ENCODE measurements at places on chromosomes 7 and 10.

DNA sequence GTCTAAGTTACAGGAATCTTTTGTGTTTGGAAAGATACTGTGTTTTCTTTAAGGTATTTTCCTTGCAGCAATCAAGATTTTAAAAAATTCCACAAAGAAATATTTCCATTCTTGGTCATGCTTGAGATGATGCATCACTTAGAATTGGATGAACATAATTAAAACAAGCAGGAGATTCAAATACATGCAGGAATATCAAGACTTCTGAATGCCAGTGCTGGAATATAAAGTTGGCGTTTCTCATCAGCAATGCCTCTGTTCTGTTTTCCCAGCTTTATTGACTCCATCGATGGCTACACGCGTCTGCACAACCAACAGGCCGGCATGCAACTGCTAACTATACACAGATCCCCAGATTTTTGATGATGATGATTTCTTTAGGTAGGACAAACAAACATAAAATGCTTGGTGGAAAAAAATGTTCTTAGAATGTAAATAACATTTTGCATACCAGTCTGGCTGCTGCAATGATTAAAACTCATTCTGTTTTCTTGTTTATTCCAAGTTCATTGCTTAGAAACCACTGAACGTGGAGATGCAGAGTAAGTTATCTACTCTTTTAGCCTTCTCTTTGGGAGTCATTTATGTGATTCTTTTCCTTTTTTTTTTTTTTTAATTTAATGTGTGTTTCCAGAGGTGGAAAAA, 91.3 kb upstream of the FAM171A1 start:
- DNase-seq, result no peak

GRCh38 chr7:73918926-73919693, 58.2 kb downstream of the TMEM270 start:
- peak; percentile 50 for DNase-seq

DNA sequence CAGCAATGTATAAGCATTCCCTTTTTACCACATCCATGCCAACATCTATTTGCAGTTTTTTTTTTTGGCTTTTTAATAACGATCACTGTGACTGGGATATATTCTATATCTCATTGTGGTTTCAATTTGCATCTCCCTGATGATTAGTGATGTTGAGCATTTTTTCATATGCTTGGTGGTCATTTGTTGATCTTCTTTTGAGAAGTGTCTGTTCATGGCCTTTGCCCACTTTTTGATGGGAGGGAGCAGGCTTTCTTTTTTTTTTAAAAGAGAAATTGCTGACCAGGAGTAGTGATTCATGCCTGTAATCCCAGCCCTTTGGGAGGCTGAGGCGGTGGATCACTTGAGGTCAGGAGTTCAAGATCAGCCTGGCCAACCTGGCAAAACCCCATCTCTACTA, 4.0 kb downstream of the MUC17 start:
- DNase-seq, result no peak

DNA sequence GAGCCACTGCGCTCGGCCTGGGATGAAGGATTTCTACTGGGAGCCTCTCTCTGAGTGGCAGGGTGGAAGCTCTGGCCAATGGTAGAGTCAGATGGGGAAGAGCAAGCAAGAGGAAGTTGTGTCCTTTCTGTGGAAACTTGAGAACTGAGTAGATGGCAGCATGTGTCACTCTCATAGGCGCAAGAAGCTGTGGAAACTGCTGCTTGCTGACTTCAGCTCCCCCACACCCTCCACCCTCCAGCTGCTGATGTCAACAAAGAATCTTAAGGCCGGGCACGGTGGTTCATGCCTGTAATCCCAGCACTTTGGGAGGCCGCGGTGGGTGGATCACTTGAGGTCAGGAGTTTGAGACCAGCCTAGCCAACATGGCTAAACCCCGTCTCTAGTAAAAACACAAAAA, 39.8 kb upstream of the SRGN start:
- DNase-seq, result no peak

DNA sequence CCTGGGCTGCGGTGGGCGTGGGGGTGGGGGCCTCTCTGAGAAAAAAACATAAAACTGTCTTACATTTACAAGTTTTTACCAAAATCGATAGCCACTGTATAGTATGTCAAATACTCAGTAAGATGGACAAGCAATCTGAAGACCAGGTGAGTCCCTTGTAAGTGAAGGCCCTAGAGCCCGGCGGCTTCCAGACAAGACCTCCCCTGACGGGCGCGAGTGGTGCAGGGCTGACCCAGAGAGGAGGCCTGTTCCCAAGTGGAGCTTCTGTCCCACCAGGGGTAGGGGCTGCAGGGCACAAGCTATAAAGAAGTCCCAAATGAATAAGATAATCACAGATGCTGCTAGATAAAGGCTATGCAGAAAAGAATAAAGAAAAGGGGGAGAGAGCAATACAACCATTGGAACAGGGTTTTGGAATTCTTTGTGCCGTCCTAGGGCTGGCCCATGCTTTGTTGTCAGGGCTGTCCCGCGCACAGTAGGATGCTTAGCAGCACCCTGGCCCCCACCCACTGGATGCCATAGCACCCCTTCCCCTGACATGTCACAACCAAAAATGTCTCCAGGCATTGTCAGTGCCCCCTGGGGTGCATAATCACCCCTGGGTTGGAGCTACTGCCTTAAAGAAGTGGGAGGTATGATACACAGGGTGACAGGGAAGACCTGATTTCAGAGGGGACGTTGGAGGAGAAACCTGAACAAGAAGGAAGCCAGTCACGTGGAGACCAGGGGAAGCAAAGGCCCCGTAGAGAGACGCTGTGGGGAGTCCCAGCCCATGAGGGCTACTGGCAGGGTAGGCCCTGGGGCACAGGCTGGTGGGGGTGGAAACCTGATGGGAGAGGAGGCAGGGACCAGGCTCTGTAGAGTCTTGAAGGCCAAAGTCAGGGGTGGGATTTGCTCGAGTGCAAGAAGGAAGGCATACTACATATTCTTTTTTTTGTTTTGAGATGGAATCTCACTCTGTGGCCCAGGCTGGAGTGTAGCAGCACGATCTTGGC, 43.1 kb downstream of the CHST15 start:
- no peak for DNase-seq

GRCh38 chr10:131816157-131816775, 84.5 kb upstream of the PPP2R2D start:
- DNase-seq, result no peak

GRCh38 chr10:91391920-91392319, 18.2 kb upstream of the HECTD2 start:
- DNase-seq, result peak; percentile 28

- no peak for DNase-seq
Observed at GRCh38 chr7:23277359-23277989, 21.7 kb upstream of the MALSU1 start.

- no peak for DNase-seq
Observed at GRCh38 chr7:142459551-142459963, 201.7 kb upstream of the PRSS58 start.

GRCh38 chr7:135768064-135768463, 19.5 kb upstream of the FAM180A start:
- no peak for DNase-seq

- no peak for DNase-seq
Observed at GRCh38 chr10:4397337-4397736, 428.7 kb upstream of the AKR1E2 start.

GRCh38 chr10:65090991-65091390, 1569.8 kb downstream of the REEP3 start:
- DNase-seq, result no peak

DNA sequence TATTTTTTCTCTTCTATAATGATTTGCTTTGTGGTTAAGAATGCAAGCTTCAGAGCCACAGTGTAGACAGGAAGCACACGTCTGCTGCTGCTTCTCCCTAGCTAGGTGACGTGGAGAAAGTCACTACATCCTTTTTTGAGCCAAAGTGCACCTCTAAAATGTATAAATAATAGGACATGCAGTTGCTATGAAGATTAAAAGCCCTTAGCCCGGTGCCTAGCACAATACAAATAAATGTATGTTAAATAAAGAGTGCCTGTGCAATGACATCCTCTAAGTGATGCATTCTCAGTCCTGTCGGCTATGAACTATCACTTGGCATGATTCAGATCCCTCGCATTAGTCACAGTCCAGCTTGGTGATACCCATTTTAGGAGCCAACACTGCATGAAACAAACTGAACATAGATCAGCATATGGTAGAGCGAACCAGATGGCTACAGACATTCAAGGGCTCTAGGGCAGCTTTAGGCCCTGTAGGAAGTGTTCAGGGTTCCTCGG, 4.8 kb upstream of the TRDMT1 start:
- no peak for DNase-seq

GRCh38 chr7:44881610-44882009, 3.7 kb downstream of the PURB start:
- DNase-seq, result no peak

- DNase-seq, result no peak
Observed at GRCh38 chr10:15841696-15842095, 18.6 kb downstream of the MINDY3 start.

DNA sequence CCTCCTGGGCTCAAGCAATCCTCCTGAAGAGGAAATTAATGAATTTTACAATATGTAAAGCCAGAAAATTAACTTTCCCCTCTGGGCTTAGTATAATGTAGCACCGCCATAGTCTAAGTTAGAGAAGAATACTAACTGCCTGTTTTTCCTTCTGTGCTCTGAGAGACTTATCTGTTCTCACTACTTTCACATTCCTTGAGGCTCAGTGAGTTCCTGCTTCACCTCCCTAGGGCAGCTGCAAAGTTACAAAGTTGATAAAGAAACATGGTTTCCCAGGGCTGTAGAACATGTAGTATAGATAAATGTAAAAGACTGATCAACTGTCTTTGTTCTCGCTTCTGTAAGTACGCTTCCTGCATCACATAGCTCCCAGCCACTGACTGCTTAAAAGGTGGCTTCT, 16.0 kb upstream of the OLAH start:
- DNase-seq, result no peak

- DNase-seq, result no peak
Observed at GRCh38 chr10:132376394-132376851, 20.6 kb upstream of the PWWP2B start.

GRCh38 chr10:31204090-31204489, 114.9 kb upstream of the ZEB1 start:
- no peak for DNase-seq

- DNase-seq, result no peak
Observed at GRCh38 chr7:158602905-158603772, 15.5 kb upstream of the PTPRN2 start.

DNA sequence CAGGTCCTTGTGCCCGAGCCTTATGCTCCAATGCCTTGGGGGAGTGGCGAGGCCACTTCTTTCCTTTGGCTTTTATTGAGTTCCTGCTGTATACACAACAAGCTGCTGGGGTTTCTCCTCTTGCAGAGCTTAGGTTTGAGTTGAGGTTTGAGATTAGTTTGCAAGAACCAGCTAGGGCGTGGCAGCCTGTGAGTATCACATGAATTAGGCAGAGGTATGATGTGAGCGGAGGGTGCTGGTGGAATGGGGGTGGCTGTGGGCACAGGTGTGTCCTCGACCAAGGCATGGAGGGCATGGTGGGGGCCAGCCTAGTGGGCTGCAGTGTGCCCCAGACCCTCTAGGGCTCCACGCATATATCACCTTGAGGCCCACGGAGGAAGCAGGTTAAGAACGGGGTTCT, 123.3 kb downstream of the DOCK1 start:
- no peak for DNase-seq

DNA sequence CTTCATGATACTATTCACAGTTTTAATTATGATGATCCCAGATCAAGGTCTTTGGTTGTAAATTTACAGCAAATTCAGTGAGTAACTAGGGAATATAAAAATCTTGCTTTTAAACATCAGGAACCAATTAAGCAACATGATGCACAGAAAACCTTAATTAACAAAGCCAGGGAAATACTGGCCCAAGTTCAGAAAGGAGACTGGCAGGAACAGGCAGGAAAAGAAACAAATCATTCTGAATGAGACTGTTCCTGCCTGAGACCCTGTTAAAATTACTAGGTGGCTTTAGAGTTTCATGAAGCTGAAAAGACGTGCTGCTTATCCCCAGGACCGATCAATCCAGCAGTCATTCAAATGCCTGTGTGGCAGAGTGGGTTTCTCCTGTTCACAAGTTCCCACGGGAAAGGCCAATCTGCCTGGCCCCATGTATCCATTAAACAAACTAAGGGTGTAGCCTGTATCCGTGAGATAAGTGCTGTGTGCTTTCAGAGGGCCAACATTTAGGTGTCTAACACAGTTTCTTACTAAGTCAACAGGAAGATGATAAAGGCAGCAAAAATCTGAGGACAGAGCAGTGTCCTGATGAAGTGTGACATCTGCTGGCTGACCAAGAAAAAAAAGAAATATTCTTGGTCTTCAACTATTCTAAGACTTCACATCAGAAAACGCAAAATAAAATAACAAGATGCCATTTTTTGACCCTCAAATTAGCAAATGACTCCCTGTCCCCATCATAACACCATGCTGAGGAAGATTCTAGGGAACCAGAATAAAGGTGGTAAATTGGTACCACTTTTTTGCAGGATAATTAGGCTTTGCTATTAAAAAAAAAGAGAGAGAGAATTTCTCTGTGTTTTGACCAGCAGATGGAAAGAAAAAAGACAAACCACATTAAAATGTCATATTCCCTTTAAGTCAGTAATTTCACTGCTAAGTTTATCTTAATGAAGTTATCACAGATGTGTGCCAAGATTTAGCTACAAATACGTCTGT, 34.2 kb downstream of the PUS7 start:
- no peak for DNase-seq

- no peak for DNase-seq
Observed at GRCh38 chr7:155733582-155734444, 78.5 kb downstream of the SHH start.

DNA sequence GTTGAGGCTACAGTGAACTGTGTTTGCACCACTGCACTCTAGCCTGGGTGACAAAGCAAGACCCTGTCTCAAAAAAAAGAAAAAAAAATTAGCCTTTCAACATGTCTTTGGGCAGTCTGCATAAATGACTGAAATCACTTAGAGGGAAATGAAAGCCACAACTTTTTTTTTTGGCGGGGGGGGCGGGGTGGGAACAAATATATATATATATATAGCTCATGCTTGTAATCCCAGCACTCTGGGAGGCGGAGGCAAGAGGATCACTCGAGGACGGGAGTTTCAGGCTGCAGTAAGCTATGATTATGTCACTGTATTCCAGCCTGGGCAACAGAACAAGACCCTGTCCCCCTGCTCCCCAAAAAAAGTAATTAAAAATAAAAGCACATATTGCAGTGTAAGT, 23.4 kb upstream of the MICU1 start:
- no peak for DNase-seq

- no peak for DNase-seq
Observed at GRCh38 chr7:99669782-99670181, 10.0 kb downstream of the CYP3A5 start.

DNA sequence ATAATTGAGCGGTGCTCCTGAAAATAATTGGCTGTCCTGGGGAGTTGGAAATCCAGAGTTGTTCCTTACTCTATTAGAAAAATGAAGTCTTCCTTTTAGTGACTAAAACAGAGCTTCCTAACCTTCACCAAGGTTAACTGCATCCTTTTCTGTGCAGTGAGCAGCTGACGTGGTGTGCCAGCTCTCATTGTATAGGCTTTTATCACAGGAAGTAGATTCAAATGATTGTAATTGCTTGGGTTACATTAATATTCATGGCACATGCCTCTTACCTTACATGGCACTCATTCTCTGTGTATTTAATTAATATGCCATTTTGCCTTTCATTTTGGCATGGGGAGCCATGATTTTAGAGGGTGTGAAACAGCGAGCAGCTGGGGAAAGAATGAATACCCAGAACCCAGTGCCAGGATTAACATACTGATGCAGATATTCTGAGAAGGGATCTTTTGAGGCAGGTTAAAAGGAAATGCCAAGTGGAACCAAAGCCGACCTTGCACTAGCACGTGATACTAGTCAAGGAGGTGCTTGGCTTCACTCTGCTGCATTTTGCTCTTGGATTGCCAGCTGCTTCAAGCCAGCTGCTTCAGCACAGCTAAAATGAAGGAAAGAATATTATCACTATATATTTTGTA, 115.3 kb downstream of the ST7 start:
- DNase-seq, result peak; percentile 36

- DNase-seq, result no peak
Observed at GRCh38 chr10:101760510-101760909, 15.4 kb downstream of the FGF8 start.
